ENCODE measurements at places on chromosomes 7 and 10. TPM values are rescaled to one million over a fixed set of nuclear protein-coding genes. Genes with fewer than 3 reads are reported as not detected.

TACC2 gene
- 22.9 TPM for total RNA-seq

STEAP1 gene
- total RNA-seq = 1.3 TPM

SLC26A4 gene
- total RNA-seq = 0.50 TPM

HUS1 gene
- 30.1 TPM for total RNA-seq

OAT gene
- total RNA-seq = 107 TPM

GATA3 gene
- 1.3 TPM for total RNA-seq

LBX1 gene
- total RNA-seq = 0.60 TPM

STK17A gene
- 5.1 TPM for total RNA-seq

NANOS1 gene
- 1.3 TPM for total RNA-seq

TEX36 gene
- total RNA-seq = not detected

TMEM236 gene
- total RNA-seq = 0.08 TPM

MRC1 gene
- total RNA-seq = not detected

NXPH1 gene
- total RNA-seq = 3.5 TPM

TYSND1 gene
- total RNA-seq = 12.2 TPM

VGF gene
- 14.3 TPM for total RNA-seq

CPA2 gene
- 0.49 TPM for total RNA-seq

HABP2 gene
- 0.20 TPM for total RNA-seq

MCM10 gene
- total RNA-seq = 0.94 TPM

TLX1 gene
- total RNA-seq = 0.60 TPM

LRIT1 gene
- not detected for total RNA-seq

FAM180A gene
- total RNA-seq = not detected

AP3M1 gene
- 38.2 TPM for total RNA-seq

KIAA1217 gene
- total RNA-seq = 1.5 TPM

RGR gene
- 0.77 TPM for total RNA-seq

CLCN1 gene
- not detected for total RNA-seq

PKD2L1 gene
- 0.36 TPM for total RNA-seq

ZNRF2 gene
- 5.4 TPM for total RNA-seq

TPST1 gene
- total RNA-seq = 6.1 TPM

PRF1 gene
- not detected for total RNA-seq

GARIN1A gene
- total RNA-seq = 3.6 TPM

NUPR2 gene
- not detected for total RNA-seq

HMX2 gene
- not detected for total RNA-seq

TMEM26 gene
- 0.58 TPM for total RNA-seq

TSPAN12 gene
- total RNA-seq = 9.4 TPM

PNLIPRP3 gene
- total RNA-seq = not detected

UFSP1 gene
- 4.0 TPM for total RNA-seq

NEUROG3 gene
- total RNA-seq = 0.49 TPM

ZNF775 gene
- total RNA-seq = 9.1 TPM

TEX47 gene
- not detected for total RNA-seq

RNF32 gene
- total RNA-seq = 6.9 TPM

AKR1D1 gene
- not detected for total RNA-seq

TUBAL3 gene
- not detected for total RNA-seq

MYOZ1 gene
- total RNA-seq = 0.64 TPM

GPR85 gene
- 19.5 TPM for total RNA-seq

PAOX gene
- 4.3 TPM for total RNA-seq

PAPSS2 gene
- 23.4 TPM for total RNA-seq

SYCE1 gene
- 0.16 TPM for total RNA-seq

GRID2IP gene
- total RNA-seq = 0.38 TPM

GRM8 gene
- total RNA-seq = not detected
